ENCODE measurements at places on chromosomes 6 and 20.

GRCh38 chr20:1171461-1172093, 13.2 kb downstream of the TMEM74B start:
- DNase-seq = no peak

DNA sequence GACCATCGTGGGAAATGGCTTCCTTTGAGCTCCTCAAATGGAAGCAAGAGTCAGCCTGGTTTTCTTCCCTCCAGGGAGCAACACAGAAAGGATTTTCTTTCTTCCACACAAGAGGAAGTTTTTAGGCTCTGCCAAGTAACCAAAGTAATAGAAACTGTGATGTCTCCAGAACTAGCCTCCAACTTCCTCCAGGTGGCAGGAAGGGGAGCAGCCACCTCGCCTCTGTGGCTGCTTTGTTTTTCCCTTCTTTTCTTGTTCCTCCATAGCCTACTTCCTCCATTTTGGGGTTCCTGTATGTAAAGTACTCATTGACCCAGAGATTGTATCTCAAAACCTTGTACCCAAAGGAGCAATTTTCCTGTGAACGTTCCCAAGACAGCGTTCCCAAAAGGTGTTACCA, 32.7 kb upstream of the CCR6 start:
- DNase-seq = no peak

DNA sequence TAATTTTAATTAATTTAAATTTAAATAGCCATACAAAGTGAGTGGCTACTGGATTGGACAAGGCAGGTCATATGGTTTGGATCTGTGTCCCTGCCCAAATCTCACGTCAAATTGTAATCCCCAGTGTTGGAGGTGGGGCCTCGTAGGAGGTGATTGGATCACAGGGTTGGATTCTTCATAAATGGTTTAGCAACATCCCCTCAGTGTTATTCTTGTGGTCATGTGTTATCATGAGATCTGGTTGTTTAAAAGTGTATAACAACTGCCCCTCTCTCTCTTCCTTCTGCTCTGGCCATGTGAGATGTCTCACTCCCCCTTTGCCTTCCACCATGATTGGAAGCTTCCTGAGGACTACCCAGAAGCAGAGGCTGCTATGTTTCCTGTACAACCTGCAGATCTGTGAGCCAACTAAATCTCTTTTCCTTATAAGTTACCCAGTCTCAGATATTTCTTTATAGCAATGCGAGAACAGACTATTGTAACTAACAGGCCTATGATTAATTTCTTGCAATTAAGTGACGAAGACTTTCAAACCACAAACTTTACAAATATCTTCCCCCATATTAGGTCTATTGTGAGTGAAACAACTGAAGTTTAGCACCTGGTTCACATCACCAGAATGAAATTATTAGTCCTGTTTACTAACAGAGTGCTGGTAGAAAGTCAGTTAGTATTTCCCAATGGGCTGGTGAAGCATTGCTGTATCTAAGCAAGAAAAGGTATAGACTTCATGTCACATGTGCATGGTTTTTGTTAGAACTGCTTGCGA, 60.0 kb upstream of the TNFAIP3 start:
- no peak for DNase-seq

DNA sequence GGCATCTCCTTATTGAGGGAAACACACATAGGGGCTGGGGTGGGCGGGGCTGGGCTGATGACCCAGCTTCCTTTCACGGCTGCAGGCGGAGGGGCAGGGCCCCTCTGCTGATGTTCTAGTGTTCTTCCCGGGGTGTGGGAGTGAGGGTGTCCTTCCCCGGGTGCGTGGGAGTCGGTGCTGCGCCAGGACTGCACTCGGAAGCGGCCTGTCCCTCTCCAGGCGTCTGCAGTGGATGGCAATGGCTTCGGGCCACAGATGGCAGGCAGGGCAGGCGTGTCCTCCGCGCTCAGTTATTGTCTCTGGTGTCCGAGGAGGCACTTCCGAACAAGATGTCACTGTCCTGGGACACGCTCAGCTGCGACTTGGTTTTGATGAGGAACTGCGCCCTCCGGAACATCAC, 19.2 kb downstream of the KCNG1 start:
- no peak for DNase-seq

DNA sequence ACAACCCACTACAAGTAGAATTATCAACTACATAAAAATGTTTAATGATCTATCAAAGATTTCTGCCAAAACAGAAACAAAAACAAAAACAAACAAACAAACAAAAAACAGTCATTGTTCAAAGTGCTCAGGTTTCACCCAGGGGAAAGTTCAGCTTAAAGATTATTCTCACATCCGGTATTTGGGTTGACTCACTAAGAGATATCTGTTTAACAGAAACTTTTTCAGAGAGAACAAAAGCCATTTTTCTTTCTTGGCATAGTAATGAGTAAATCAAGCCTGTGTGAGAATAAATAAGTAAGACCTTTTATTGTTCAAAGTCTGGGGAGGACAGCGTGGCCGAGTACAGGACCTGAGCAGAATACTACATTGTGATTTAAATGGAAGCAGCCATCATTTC, 143.6 kb downstream of the RCAN2 start:
- no peak for DNase-seq

- no peak for DNase-seq
Observed at GRCh38 chr6:81834141-81834681, 81.7 kb upstream of the TENT5A start.

DNA sequence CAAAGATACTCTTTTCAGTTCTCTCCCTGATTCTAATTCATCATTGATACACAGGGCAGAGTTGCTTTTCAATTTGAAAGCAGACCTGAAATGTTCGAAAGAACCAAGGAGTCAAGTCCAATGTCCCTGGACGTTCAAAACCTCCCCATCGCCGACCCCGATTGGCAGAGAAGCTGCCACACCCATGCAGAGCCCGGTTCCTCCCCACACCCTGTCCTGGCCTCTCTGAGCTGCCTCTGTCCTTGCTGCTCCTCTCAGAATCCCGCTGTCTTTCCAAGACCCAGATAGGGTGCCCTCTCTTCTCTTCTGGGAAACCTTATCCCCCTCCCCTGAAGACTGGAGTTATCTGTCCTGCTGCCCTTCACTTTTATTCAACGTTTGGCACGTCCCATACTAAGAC, 52.3 kb upstream of the CITED2 start:
- DNase-seq = no peak

- no peak for DNase-seq
Observed at GRCh38 chr6:30664994-30665767, 7.6 kb downstream of the DHX16 start.

DNA sequence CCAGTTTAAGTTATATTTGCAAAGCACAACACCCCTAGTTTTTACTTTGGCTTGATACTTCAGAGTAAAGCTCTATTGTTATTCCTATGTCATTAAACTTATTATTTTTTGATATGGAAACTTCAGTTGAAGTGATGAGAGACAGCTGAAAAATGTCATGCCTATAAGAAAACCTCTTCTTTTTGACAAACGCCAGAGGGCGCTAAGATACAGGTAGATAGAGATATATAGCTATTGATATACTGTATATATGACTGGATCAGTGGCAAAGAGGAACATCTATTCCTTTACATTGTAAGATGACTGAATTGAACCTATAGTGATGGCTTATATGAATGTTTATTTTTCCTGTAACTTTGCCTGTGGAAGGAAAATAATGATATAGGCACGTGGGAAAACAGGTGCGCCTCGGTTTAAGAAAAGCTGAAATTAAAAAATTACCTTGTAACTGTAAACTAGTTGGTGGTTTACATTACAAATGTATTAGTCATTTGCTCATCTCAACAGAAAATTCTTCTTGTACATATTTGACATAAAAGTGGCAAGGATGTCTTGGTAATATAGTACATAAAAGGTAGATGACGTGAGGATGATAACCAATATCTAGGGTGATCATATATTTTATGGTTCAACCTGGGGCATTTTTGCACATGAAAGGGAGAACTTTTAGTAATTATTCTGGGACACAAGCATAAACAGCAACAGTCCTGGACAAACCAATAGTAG, 74.1 kb downstream of the LAMA4 start:
- DNase-seq = peak; percentile 62

DNA sequence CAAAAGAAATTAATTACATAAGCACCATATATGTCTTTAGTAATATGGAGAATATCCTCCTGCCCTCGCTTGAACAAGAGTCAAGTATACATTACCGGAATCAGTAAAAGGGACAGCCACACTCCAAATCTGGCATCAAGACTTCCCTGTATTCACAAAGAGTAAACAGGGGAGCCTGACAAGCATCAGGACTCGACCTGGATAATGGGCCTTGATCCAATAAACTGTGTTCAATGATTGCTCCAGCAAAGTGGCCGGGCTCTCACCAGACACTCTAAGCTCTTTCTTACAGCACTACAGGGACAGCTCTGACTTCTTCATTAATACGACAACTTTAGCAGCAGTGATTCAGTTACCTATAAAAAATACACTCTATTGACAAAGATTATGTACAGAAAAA, 307.9 kb upstream of the POU3F2 start:
- no peak for DNase-seq

DNA sequence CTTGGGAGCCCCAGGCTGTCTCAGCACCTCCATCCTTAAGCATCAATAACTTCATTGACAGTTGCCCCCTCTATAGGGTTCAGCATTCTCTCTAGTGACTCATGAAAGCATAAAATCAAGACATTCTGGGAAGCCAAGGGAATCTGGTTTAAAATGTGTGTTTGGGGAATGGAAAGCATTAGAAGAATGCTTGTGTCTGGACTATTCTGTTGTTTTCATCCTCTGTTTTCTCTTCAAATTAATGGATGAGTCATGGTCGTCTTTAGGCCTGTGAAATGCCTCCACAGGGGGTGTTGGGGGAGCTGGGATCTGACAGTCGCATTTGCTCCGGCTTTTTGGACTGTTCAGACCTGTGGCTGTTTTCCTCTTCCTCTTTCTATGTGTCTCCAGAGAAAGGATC, 279.7 kb downstream of the CDC5L start:
- no peak for DNase-seq

DNA sequence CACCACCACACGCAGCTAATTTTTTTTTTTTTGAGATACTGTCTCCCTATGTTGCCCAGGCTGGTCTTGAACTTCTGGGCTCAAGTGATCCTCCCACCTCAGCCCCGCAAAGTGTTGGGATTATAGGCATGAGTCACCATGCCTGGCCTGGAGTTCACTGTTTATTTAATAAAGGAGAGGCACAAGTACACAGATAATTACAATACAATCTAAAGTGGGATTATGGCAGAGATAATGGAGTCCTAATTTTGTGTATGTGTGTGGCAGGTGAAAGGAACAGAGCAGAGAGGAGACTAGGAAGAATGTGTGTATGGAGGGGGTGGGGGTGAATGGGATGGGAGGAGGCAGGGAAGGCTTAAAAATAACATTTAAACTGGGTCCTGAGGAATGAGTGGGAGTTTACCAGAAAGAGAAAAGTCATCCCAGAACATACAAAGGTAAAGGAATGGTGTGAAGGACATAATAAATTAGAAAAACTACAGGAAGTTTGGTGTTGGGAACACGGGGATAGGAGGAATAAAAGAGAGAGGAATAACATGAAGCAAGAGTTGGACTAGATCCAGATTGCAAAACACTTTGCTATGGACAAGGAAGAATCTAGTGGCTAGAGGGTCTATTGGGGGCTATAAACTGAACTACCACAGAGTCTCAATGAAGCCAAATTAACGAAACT, 4.4 kb downstream of the NCOA5 start:
- DNase-seq = peak; percentile 70

- DNase-seq = no peak
Observed at GRCh38 chr6:135183002-135183531, 2.0 kb downstream of the MYB start.

DNA sequence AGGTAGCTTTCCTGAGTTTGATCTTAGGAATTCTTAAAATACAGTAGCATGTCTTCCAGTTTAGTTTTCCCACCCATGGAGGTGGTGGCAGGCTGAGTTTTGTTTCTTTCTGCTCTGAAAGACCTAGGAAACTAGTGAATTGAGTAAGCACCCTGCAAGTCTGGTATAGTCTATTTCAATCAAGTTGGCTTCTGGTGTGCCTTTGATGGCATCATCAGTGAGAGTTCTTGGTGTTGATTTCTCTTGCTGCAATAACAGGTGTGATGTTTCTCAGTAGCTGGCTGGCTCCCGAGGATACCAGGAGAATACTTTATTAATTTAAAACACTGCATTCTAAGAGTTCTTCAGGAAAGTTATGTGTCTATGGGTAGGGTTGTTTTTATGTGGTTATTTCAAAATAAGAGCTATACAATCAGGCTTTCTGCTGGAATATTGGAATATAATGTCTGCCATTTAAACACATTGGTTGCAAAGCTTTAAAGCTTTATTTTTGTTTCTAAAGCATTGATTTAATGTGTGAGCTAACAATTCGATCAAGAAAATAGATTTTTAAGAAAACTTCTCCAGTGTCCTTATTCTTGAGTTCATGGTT, 19.0 kb downstream of the VAPB start:
- no peak for DNase-seq

DNA sequence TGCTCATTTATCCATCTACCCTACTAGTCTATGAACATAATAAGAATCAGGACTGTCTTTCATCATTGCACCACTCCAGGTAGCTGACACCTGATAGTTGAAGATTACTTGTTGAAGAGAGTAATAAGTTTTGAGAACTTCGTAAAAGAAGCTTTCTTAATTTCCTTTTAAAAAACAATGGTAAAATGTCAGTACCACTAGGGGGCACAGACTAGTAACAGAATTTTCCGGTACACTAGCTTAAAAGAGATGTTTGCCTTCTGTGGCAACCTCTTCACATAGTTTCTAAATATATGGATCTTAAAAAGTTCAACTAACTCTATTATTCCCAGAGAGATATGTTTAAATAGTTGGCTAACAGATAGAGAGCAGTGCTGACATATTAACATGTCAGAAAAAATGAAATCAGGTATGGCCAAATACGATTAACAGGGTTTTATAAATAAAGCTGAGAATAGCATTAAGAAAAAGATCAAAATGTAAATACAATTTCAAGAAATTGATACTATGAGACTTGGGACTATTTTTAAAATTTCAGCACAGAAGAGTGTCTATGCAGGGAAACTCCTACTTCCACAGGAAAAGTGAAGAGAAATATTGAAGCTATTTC, 5.4 kb upstream of the KCNQ5 start:
- DNase-seq = no peak

DNA sequence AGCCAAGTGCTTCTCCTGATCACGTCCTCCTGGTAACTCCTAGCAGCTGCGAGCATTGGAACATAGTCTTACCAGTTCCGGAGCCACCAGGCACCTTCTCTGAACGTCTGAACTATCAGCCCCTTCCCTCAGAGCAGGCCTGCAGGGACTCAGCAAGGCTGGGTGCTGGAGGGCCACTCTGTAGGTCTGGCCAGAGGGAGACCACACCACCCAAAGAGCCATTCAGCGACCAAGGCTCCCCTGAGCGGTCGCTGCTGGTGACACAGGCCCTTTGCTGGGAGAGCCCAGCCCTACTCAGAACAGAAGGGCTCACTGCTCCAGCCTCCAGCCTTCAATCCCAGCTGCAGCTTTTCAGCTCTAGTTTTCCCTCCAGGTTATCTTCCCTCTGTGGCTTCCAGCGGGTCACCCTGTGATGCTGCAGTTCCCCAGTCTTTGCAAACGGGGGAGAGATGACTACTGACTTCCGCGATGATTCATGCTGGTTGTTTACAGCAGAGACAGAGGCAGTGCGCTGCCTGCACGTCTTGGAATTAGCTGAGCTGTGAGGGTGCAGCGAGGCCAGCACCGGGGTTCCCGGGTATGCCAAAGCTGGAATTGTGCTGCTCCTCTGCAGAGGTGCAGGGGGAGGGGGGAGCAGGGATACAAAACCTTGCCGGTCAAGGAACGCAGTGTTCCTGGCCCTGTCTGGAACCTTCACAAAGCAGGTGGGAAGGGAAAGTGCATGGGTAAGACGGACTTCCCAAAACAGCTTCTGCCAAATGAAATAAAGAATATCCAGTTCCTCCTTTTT, 161.4 kb downstream of the LY86 start:
- peak; percentile 33 for DNase-seq

Measured in NCI-H2227 treated with DMSO at 0.1 percent for 48 hours (cell line).